ENCODE measurements at places on chromosomes 5 and 9.

DNA sequence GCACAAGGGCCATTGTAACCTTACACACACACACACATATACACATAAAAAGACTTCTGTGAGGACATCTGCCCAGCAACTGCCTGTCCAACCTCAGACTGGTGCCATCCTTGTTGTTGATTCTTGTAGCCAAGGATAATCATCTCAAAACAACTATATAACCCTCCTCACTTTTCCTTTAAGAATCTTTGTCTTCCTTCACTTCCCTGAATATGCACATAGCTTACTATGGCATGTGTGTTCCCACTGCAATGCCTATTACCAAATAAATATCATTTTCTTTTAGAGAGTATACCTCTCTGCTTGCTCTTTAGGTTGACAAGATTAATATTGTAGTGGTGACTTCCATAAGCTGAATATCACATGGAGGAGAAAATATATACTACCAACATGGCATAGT is 55.2 kb downstream of the APBA1 start:
- DNase-seq, result no peak

- peak; percentile 39 for DNase-seq
Observed at GRCh38 chr9:122402403-122402871, 31.6 kb downstream of the PTGS1 start.

DNA sequence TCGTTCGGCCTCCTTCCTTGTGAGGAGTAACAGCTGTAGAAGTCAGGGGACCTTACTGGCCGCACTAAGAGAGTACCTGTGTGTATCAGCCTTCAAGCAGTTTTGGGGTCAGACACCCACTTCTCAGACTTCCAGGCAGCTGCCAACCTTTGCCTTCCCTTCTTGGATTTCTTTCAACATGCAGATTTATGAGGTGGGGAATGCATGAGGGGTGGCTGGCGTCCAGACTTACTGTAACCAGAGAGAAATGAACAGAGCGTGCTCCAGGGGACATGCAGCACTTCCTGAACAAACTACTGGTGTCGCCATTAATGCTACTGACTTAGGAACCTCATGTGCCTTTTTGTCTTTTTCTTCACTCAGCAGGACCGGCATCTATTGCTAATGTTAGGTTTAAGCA is 46.7 kb downstream of the INSYN2B start:
- DNase-seq, result no peak

DNA sequence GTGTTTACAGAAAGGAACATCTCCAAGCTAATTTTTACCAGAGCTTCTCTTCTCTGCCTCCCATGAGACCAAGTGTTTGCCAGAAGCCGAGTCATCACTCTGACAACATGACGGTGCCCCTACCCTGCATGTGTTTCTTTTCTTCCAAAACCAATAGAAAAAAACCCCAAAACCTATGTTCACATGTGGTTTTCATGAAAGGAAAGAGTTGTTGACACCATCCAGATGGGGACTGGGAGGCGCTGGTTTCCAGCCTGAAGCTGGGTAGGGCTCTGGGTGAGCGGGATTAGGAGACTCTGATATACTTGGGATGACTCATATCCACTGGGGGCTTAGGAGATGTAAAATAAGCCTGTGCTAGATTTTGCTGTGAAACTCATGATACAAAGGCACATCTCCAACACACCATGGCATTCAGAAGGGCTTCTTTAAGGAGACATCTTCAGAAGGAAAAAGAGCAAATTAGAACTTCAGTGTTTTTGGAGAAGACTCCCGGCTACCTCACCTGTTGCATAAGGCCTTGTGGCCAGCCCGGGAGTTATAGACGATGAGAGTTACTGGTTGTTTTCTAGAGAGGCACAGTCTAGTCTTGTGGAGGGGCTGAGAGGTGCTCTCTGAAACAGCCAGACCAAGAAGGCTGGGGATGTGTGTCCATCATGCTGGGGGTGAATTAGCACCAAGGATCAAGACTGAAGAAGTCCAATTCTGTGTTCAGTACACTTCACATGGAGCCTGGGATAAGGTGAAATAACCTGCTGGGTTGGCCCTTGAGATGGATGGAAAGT is 108.9 kb upstream of the LHFPL2 start:
- DNase-seq, result no peak

- no peak for DNase-seq
Observed at GRCh38 chr5:144971108-144971850, 800.6 kb downstream of the KCTD16 start.

DNA sequence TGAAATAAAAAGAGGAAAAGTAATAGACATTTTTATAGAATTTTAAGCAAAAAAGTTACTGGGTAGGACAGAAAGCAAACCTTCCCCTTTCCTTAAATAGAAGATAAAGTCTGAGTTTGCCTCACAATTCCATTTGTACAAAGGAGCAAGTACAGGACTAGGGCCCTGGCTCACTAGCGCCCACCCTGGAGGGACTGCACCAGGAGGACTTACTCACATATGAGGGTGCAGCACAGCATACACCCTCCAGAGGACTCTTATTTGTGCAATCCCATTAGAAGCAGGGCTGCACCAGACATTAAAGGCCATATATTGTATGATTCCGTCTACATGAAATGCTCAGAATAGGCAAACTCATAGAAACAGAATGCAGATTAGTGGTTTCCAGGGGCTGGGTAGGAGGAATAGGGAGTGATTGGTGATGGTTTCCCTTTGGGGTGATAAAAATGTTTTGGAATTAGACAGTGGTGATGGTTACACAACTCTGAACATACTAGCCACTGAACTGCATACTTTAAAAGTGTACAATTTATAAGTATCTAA is 4.5 kb downstream of the REEP5 start:
- no peak for DNase-seq

- no peak for DNase-seq
Observed at GRCh38 chr5:42772265-42772993, 15.8 kb downstream of the CCDC152 start.

All from stimulated activated CD4-positive, alpha-beta T cell treated with anti-CD3 and anti-CD28 coated beads, Interleukin-2, amount 100 ng/mL, for 24 hours (primary cell).